ENCODE measurements at places on chromosomes 4 and X.
A peak's percentile ranks its signal among the peaks of the same experiment; 100 is the strongest.

GRCh38 chr4:86918539-86919072 lies 16.2 kb upstream of the AFF1 start:
- DNase-seq, result peak; percentile 44

DNA sequence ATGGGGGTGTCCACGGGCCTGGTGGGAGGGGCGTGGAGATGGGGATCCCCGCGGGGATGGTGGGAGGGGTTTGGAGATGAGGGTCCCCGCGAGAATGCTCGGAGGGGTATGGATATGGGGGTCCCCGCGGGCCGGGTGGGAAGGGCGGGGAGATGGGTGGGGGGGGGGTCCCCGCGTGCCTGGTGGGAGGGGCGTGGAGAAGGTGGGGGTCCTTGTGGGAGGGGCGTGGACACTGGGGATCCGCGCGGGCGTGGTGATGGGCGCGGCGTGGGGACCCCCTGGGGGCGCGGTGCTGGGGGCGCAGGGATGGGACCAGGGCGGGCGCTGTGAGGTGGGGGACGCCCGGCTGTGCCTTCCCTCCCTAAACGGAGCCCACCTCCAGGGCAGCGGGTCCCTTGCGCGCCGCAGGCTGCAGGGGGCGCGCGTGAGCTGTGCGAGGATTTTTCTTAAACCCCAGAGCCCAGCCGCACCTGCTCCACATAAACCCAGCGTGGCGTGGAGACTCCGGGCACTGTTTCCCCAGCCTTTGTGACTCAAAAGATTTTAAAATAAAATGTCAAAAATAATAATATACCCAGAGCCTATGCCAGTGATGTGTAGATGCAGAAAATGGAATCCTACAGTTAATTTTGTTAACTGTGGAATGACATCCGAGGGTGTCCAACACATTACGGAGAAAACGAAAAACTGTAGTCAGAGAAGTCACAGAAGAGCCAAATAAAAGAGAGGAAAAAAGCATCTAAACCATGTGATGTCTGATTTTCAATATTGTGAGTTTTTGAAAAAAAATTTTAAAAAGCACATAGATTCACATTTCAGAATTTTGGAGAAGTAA lies 1.5 kb upstream of the ASMTL start:
- DNase-seq, result peak; percentile 53

DNA sequence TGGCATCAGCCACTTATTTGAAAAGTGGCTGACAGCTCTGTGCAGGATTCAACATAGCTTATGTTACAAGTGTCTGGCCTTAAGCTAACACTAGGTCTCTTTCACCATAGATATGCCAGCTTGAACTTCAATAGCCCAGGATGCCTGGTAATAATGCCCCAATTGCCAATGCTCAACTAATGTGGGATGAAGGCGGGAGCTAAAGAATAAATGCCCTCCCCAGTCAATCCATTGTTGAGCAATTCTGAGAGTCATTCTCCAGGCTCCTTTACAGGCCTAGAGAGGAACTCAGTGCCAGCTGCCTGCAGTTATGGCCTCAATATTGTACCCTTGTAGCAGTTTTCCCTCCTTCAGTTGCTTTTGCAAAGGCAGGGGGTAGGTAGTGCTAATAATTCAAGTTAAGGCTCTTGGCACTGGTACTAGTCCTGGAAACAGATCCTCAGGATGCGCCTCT lies 460.2 kb downstream of the GABRG1 start:
- no peak for DNase-seq

GRCh38 chr4:11702886-11703557 lies 274.3 kb upstream of the HS3ST1 start:
- no peak for DNase-seq
